ENCODE measurements at places on chromosomes 16 and 17.

DNA sequence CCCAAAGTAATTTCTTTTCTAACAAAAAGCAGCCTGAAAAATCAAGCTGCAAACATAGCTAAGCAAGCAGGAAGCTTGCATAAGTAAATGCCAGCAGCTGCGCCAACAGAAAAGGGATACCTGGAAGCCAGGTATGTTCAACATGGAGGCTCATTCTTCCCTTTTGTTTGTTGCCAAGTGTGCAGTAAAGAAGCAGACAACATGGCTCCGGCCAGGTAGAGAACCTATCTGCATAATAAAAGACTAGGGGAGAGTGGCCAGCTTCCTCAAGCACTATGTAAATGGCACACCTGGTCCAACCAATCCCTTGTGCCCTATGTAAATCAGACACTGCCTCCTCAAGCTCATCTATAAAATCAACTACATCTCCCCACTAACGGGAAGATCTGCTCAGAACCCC is 1407.0 kb downstream of the CDH11 start:
- H3K4me3 ChIP-seq = no peak overlapping the region
- H3K27me3 ChIP-seq = no peaks in the 10 kb centered on the region
- H3K36me3 ChIP-seq = no peaks in the 10 kb centered on the region
- no peak overlapping the region for H3K27ac ChIP-seq
- no peak for DNase-seq

DNA sequence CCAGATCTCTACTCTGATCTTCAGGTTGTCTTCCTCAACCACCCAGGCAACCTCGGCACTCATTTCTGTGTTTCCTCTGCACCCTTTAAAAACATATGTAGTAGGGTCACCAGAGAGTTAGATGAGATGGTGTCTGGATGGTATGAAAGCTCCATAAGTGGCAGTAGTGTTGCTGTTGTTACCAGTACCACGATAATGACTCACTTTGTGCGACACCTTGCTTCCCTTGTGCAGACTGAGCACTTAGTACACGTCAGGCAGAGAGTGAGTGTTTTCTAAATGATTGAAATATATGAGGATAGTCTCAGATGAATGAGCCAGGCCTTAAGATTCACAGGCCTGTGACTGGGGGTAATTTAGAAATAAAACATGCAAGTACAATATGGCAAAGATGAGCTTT is 188.7 kb downstream of the MAF start:
- no peaks in the 10 kb centered on the region for H3K4me1 ChIP-seq
- no peak for DNase-seq
- no peak overlapping the region for H3K27ac ChIP-seq
- no peaks in the 10 kb centered on the region for H3K36me3 ChIP-seq

GRCh38 chr16:17413508-17413907 is 57.3 kb downstream of the XYLT1 start:
- no peak for DNase-seq
- no peaks in the 10 kb centered on the region for H3K36me3 ChIP-seq
- H3K27me3 ChIP-seq = no peaks in the 10 kb centered on the region
- peaks cover 7% of the 10 kb centered on the region for H3K4me1 ChIP-seq

DNA sequence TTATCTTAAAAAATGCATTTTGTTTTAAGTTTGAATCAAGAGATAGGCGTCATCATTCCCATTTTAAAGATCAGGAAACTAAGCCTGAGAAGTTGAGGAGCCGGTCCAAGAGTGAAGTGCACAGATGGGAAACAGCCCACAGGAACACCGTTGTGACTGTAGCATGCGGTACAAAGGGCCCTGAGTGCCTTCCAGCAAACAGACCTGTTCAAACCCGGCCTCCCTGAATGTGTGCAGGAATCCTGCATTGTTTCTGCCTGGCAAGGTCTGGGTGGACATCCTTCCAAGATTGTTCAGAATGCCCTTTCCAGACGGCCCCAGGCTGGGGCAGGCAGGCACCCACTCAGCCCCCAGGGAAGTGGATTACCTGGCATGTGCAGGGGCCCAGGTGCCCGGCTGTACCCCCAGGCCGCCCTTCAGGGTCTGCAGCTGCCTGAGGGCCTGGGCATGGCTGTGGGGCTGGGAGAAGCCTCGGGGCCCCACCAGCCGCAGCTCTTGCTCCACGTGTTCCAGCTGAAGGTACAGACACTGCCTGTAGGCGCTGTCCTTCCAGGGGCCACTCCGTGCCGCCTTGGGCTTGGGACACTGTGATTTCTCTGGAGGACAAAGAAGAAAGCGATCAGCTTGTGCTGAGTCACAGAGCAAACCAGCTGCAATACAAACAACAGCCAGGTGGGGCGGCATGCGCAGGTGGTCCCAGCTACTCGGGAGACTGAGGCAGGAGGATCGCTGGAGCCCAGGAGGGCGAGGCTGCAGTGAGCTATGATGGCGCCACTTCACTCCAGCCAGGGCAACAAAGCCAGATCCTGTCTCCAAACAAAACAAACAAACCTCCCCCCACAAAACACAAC is 45.0 kb upstream of the GCSH start:
- peaks cover 5% of the 10 kb centered on the region for H3K4me1 ChIP-seq
- no peaks in the 10 kb centered on the region for H3K36me3 ChIP-seq
- no peaks in the 10 kb centered on the region for H3K27me3 ChIP-seq
- no peak overlapping the region for H3K4me3 ChIP-seq

GRCh38 chr17:82098939-82099763 is 1.1 kb upstream of the FASN start:
- peak overlapping the region; percentile 72 for H3K4me3 ChIP-seq
- no peaks in the 10 kb centered on the region for H3K27me3 ChIP-seq
- no peak for DNase-seq
- no peaks in the 10 kb centered on the region for H3K36me3 ChIP-seq
- H3K27ac ChIP-seq = peak overlapping the region; percentile 98

GRCh38 chr17:31269578-31269983 is 27.5 kb downstream of the OMG start:
- no peaks in the 10 kb centered on the region for H3K36me3 ChIP-seq
- no peak overlapping the region for H3K27ac ChIP-seq
- no peak overlapping the region for H3K4me3 ChIP-seq

- no peaks in the 10 kb centered on the region for H3K27me3 ChIP-seq
- H3K36me3 ChIP-seq = no peaks in the 10 kb centered on the region
- H3K27ac ChIP-seq = peak overlapping the region; percentile 36
- no peak overlapping the region for H3K4me3 ChIP-seq
- H3K4me1 ChIP-seq = peaks cover 6% of the 10 kb centered on the region
- peak; percentile 95 for DNase-seq
Observed at GRCh38 chr16:85321509-85322271, 209.4 kb upstream of the CIBAR2 start.

- no peak overlapping the region for H3K4me3 ChIP-seq
- H3K27ac ChIP-seq = no peak overlapping the region
- H3K27me3 ChIP-seq = no peaks in the 10 kb centered on the region
- no peaks in the 10 kb centered on the region for H3K36me3 ChIP-seq
- no peak for DNase-seq
Observed at GRCh38 chr17:47864791-47865216, 13.8 kb upstream of the SP6 start.

DNA sequence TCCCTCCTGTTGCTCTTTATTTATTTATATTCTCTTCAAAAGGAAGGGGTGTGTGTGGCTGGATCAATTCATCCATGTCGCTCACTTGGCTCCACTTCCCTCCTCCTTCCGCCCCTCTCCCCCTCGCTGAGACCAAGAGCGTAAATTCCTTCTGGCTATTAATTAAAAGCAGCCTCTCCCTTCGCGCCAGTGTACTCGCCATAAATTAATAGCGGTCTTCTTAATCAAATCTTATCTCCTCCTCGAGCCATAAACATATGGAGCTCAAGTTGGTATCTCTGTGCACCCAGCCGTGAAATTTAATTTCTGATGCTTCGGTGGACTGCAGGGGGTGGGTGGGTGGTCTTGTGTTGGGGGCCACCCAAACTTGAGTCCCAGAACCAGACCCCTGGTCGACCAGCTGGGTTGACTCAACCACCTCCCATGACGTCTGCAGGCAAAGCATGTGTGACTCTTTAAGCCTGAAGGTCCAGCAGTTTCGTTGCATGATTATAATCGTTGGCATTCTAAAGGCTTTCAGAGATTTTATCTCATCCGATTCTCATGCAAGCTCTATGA is 57.9 kb downstream of the SDK2 start:
- no peaks in the 10 kb centered on the region for H3K27me3 ChIP-seq
- DNase-seq = no peak
- no peaks in the 10 kb centered on the region for H3K4me1 ChIP-seq
- H3K27ac ChIP-seq = no peak overlapping the region
- no peak overlapping the region for H3K4me3 ChIP-seq

DNA sequence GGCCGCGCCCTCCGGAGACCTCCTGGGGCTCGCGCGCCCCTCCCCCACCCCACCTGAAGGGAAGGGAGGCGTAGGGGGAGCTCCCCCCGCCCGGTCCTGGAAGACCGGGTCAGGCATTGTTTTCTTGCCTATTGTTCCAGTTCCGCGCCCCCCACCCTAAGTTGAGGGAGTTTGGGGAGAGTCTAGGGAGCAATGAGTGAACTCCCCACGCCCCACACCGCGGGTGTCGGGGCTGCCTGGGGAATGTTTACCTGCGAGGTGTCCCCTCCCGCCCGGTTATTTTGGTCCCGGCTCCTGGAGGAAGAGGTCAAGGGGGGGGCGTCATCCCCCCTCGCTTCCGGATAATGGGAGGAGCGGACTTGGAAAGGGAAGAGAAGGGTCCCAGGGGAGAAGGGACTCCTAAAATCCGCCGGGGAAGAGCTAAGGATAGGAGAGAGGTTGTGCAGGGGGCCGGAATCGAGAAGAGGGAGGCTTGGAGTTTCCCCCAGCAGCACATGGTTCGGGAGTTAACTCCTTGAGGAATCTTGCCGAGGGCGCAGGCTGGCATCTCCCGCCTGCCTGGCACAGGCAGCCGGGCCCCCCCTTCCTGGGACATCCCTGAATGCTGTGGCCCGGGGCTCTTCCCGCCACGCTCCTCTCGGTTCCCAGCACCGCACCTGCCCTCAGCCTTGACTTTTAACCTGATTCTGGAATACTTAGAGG is 881 bp downstream of the MLLT6 start:
- no peaks in the 10 kb centered on the region for H3K27me3 ChIP-seq
- H3K4me3 ChIP-seq = peak overlapping the region; percentile 86
- peaks cover 10% of the 10 kb centered on the region for H3K4me1 ChIP-seq
- DNase-seq = peak; percentile 69

- no peaks in the 10 kb centered on the region for H3K27me3 ChIP-seq
- H3K4me1 ChIP-seq = no peaks in the 10 kb centered on the region
- H3K36me3 ChIP-seq = no peaks in the 10 kb centered on the region
- no peak overlapping the region for H3K4me3 ChIP-seq
Observed at GRCh38 chr17:63275318-63275970, 170.7 kb downstream of the CYB561 start.

DNA sequence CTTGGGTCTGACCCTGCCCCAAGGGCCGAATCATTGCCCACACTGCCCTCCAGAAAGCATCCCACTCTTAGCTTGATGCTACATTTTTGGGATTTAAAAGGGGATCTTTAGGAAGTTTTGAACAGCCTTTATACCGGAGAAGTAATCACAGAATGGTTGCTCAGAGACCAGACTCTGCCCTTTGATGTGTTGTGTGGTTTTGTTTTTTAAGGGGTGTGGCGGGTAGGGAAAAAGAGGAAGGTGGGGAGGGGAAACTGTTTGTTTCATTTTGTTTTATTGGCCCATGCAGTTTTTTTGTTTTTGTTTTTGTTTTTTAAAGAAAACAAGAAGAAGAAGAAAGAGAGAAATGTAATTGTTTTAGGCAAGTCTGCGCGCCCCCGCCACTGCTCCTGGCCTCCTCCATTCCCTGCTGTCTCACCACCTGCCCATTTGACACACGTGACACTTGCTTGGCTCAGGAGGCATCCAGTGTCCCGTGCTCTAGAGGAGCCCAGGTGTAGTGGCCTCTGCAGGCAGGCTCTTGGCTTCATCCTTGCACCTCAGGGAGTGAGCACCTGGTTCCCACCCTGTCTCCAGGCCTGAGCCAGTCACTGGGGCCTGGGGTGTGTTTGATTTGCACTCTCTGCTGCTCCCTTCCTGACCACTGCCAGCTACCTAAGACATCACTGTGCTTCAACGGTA is 35.7 kb downstream of the GNAO1 start:
- no peaks in the 10 kb centered on the region for H3K27me3 ChIP-seq
- no peak overlapping the region for H3K4me3 ChIP-seq
- H3K36me3 ChIP-seq = no peaks in the 10 kb centered on the region
- DNase-seq = no peak
- H3K4me1 ChIP-seq = no peaks in the 10 kb centered on the region
- H3K27ac ChIP-seq = no peak overlapping the region

GRCh38 chr17:80636361-80637018 is 91.9 kb downstream of the RPTOR start:
- H3K36me3 ChIP-seq = no peaks in the 10 kb centered on the region
- H3K4me3 ChIP-seq = no peak overlapping the region
- no peak for DNase-seq
- H3K27ac ChIP-seq = no peak overlapping the region
- no peaks in the 10 kb centered on the region for H3K4me1 ChIP-seq

- H3K27me3 ChIP-seq = no peaks in the 10 kb centered on the region
- no peak overlapping the region for H3K4me3 ChIP-seq
- DNase-seq = no peak
- H3K4me1 ChIP-seq = no peaks in the 10 kb centered on the region
- no peaks in the 10 kb centered on the region for H3K36me3 ChIP-seq
Observed at GRCh38 chr17:79231766-79232287, 157.2 kb downstream of the ENGASE start.
